ENCODE measurements at places on chromosomes 1 and 21.

- no peak for DNase-seq
These were observed 100.7 kb downstream of the PATJ start for GRCh38 chr1:61842863-61843514.

GRCh38 chr1:206905295-206906164, 8.3 kb downstream of the IL24 start:
- no peak for DNase-seq

DNA sequence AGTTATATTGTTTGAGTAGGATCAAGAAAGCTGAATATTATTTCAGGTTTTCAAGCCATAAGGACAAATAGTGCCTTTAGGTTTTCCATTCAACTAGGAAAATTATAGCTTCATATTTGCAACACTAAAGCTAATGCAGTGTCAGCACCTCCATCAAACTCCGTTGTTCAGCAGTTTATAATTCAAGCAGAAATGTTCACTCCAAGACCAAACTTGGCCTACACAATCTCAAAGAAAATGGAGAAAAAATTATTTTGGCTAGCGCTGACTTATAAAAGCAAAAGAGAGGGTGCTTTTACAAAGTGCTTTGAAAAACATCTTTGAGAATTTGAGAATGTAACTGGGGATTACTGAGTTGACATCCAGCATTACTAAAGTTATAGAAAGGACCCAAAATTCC, 1.4 kb downstream of the SPAG17 start:
- no peak for DNase-seq

GRCh38 chr1:214658785-214659184, 55.8 kb downstream of the CENPF start:
- peak; percentile 38 for DNase-seq

- no peak for DNase-seq
These were observed at the start of gene SLC44A3 for GRCh38 chr1:94819945-94820746. Gene SLC44A3, plus strand, starts transcription at chr1:94820357. Its CDS starts 95 bp downstream, at chr1:94820452.

GRCh38 chr1:80498673-80499072, 1302.1 kb upstream of the ADGRL2 start:
- DNase-seq, result no peak

- no peak for DNase-seq
These were observed 11.0 kb downstream of the RO60 start for GRCh38 chr1:193070386-193070753.

DNA sequence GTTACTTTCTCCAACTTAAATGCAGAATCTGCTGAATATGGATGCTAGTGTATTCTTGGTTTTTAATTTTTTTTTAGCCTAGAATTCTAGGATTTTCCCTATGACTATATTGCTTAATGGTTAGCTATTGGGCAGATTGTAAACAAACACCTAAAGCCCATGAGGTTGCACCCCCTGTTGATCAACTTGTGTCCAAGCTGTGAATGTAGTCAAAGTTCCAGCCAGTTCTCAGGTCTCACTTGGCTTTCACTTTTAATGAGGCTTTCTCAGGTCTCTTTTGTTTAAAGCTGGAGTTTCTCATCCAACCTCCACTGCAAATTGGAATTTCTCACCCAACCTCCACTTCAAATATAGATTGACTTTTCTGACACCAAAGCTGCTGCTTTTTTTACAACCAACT, 35.9 kb downstream of the FCER1A start:
- DNase-seq, result no peak

- DNase-seq, result no peak
These were observed 4.1 kb downstream of the L1TD1 start for GRCh38 chr1:62198781-62199125.

DNA sequence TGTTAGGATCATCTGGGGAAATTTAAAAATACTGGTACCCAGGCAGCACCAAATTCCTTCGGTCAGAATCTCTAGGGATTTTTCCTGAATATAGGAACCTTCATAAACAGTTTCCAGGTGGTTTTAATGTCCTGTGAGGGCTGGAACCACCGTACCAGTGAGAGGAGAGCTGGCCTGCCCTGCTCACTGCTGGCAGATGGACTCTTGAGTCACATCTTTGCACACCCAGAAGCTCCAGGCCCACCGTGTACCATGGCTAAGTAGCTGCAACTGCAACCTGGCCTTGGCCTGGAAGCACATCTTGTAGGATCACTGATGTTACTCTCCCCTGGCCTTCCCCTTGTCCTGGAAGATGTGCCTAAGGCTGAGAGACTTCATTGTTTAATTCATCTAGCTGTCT, 181.5 kb downstream of the DISC1 start:
- no peak for DNase-seq

DNA sequence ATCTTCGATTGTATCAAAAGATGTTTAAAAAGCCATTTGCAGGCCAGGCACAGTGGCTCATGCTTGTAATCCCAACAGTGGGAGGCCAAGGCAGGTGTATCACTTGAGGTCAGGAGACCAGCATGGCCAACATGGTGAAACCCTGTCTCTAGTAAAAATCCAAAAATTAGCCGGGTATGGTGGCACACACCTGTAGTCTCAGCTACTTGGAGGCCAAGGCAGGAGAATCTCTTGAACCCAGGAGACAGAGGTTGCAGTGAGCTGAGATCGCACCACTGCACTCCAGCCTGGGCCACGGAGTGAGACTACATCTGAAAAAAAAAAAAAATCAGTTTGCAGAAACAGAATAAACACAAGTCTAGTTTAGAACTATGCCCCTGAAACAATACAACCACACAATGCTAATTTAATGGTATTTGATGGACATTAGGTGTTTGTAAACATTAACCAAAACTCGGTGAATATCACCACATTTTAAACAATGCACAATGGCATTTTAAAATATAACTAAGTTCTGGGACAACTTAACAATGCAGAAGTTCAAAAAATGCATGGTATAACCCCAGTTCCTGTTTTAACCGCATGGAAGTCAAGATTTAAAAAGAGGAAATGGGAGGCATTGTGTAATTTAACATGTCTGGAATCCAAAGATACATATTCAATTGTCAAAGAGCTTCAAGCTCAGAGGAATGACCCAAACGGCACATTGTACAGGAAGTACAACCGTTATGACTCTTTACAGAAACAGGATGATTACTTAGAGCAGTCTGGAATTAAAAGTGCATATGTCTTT, 7.1 kb upstream of the PTTG1IP start:
- DNase-seq, result no peak
